ENCODE measurements at places on chromosomes 4 and X.

DNA sequence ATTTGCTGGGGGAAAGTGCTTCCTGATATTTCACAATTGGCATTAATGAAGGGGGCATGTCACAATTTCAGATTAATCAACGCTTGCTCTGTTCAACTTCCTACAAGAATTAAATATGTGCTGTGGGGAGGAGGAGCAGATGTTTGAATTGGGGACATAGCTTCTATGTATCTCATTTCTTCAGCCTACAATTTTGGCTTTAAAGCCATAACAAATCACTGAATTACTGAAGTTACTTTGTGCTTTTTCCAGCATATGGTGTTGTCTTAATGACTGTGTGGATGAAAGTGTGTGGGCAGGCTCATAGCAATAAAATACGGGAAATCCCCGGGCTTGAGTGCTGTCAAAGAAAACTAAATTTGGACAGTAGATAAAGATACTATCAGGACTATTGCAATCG, 813 bp downstream of the TLR7 start:
- no peak for DNase-seq

DNA sequence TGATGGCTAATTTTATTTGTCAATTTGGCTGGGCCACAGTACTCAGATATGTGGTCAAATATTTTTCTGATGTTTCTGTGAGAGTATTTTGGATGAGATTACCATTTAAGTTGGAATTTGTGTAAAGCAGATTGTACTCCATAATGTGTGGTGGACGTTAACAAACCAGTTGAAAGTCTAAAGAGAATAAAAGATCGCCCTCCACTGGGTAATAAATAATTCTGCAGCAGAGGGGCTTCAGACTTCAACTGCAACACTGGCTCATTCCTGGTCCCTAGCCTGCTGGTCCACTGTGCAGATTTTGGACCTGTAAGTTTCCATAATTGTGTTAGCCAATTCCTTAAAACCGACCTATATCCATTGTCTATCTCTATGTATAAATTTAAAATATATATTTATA, 540.3 kb downstream of the PCDH18 start:
- no peak for DNase-seq

DNA sequence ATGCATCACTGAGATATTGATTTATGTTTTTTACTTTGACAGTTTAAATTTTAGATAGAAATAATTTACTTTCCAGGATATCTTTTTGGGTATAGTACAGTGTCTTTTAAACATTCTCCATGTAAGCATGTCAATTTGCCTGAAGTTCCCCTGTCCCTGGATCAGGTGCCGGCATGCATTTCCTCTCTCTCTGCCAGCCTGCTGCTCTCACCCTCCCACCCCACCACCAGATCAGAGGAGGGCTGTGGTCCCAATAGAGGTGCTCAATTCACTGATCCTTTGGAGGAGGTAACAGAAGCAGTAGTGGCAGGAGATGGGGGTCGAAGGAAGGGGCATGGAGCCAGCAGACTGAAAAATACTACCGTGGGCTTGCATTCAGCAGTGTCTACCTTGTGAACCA, 28.3 kb upstream of the DSPP start:
- no peak for DNase-seq

DNA sequence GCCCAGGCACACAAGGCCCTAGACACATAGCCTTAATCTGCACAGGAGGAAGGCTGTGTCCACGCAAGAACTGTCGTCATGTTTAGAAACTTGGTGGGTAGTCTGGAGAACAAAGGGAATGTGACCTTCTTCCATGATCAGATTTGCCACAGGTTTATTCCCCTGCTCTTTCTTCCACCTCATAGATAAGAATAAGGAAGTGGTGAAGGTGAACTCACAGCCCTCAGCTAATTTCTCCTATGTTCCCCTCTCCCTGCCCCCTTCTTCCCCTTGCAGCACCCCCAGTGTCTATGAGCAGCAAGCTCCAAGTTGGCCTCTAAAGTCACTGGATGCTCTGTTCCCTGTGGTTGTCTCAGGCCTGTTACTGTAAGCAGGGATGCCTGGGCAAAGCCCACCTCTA, 39.8 kb upstream of the LAS1L start:
- DNase-seq, result no peak

DNA sequence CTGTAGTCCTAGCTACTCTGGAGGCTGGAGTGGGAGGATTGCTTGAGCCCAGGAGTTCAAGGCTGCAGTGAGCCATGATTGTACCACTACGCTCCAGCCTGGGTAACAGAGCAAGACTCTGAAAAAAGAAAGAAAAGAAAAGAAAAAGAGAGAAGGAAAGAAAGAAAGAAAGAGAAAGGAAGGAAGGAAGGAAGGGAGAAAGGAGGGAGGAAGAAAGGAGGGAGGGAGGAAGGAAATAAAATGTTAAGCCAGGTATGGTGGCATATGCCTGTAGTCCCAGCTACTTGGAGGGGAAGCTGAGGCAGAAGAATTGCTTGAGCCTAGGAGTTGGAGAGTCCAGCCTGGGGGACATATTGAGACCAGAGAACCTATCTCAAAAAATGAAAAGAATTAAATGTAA, 12.0 kb downstream of the STAP1 start:
- no peak for DNase-seq

DNA sequence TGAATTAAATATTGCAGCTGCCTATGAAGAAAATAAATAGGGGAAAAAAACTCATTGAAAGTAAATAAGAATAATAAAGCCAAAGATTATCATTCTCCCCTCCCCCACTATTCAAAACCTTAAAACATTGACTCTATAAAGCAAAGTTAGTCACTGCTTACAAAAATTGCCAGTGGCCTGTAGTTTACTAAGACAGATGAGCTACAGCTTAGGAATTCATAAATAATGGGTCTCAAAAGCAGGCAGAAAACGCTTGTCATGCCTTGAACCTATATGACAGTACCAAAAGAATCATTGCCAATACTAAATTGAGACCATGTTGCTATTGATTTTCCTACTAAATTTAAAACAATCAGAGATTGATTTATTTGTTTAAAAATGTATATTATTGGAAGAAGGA, 78.9 kb downstream of the SLC10A7 start:
- DNase-seq, result no peak

- no peak for DNase-seq
Measured at GRCh38 chr4:6594826-6595355, 19.9 kb downstream of the MAN2B2 start.

GRCh38 chrX:1614927-1615326, at the start of gene ASMT:
TSS of gene ASMT (plus strand) at chrX:1615059. CDS start at chrX:1615200, 141 bp downstream.
- no peak for DNase-seq

- no peak for DNase-seq
Measured at GRCh38 chr4:67651536-67651935, 49.4 kb downstream of the UBA6 start.

GRCh38 chrX:118637997-118638396, 89.4 kb upstream of the IL13RA1 start:
- no peak for DNase-seq

DNA sequence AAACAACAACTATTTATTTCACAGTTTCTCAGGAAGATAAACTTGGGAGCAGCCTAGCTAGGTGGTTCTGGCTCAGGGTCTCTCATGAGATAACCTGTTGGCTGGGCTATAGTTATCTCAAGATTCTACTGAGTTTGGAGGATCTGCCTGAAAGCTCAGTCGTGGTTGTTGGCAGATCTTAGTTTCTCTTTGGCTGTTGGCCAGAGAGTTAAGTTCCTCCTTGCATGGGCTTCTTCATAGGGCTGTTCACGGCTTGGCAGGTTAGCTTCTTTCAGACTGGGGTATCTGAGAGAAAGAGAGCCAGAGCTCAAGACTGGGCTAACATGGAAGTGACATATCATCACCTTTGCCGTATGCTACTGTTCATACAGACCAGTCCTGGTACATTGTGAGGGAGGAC, 28.7 kb downstream of the SEC24B start:
- DNase-seq, result no peak

GRCh38 chrX:80747832-80748231, 61.8 kb downstream of the BRWD3 start:
- no peak for DNase-seq
